Kidney (tissue), 22 donors: ENCODE measurements at places on chromosomes 12 and 14. TPM values are rescaled to one million over a fixed set of nuclear protein-coding genes. Genes with fewer than 3 reads are reported as not detected.

Gene MMP19
- total RNA-seq: 8.8 TPM

Gene TXNDC16
- 7.3 TPM for total RNA-seq

Gene FITM1
- 1.3 TPM for total RNA-seq

Gene CD4
- total RNA-seq: 38.1 TPM

Gene OTX2
- total RNA-seq: not detected

Gene IL23A
- 0.88 TPM for total RNA-seq
